Thoracic aorta (tissue), 2 donors: ENCODE measurements at places on chromosomes 4 and X.

GRCh38 chrX:45747905-45748304 is 547.2 kb upstream of the DIPK2B start:
- no peak for DNase-seq

- no peak for DNase-seq
These were observed 24.0 kb upstream of the ASMTL start for GRCh38 chrX:1476682-1477081.

DNA sequence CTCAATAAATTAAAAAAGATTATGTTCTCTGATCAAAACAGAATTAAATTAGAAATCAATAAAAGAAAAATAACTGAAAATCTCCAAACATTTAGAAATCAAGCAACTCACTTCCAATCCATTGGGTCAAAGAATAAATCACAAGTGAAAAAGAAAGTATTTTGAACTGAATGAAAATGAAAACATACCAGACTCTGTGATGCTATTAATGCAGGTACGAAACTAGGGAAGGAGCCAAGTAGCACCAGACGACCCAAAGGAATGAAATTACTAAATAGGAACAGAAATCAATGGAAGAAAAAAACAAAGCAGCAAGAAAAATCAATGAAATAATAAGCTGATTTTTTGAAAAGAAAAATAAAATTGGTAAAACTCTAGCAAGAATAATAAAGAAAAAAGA is 15.4 kb downstream of the CCDC110 start:
- no peak for DNase-seq

DNA sequence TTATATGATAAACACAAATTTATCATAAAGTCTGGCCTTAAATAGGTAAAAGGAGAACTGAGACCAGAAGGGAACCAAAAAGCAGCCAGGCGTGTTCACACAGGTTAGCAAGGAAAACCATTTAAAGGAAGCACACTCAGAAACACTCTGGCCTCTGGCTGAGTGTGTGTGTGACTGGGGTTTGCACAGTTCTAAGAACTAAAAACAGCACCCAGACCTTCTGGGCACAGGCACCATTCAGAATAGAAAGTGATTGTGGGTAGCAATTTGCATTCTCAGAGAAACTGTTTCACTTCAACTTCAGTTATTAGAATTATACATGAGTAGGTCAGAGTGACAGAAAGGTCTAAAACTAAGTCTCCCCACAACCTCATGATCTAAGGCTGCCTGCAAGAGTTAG is 10.0 kb downstream of the GPR82 start:
- DNase-seq: no peak

DNA sequence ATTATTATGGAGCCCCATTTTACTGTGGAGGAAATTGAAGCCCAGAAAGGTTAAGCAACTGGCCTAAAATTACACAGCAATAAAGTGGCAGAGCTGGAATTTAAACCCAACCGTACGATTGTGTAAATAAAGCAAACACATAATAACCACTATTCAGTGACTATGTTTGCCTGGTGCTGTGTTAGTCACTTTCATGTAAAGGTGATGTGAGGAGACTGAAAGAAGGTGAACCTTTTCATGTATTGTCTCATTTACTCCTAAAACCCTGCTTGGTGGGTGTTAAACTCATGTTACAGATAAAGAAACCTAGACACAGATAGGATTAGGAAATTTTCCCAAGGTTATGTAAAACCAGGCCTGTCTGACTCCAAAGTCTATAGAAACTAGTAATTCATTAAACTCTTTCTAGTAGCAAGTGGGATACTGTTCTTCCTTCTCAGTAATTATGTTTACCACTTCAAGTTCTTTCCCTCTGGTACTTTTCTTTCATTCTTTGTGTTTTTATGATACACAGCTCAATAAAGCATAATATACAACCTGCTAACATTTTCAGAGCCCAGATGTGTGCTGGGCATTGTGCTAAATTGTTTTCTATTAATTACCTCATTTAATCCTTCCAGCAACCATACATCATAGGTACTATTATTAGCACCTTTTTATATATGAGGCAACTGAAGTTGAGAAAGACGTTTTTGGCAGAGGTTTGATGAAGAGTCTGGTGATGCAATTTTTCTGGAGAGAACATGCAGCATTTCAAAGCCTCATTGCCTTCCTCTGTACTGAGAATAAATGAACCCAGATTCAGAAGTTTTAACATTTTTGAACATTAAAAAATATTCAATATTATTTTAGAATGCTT is 202.7 kb downstream of the SPRY1 start:
- no peak for DNase-seq

DNA sequence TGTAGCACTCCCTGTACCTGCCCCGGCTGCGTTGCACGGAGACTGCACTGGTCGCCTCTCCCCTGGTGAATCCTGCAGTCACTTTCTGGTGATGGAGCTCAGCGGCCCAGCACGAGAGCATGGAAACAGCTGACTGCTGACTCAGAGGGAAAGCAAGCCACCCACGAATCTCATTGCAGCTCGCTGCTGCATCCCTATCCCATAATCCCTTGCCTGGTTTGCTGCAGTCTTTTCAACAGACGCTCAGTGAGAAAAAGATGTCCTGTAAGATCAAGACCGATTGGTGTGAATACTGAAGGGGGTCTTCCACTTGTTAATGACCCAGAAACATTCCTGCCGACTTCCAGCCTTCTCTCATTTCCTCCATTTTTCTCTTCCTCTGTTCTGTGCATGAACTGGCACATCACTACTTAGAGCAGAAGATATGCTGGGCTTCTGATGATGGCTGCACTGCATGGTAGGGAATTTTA is 52.9 kb downstream of the TRIM2 start:
- DNase-seq: no peak

DNA sequence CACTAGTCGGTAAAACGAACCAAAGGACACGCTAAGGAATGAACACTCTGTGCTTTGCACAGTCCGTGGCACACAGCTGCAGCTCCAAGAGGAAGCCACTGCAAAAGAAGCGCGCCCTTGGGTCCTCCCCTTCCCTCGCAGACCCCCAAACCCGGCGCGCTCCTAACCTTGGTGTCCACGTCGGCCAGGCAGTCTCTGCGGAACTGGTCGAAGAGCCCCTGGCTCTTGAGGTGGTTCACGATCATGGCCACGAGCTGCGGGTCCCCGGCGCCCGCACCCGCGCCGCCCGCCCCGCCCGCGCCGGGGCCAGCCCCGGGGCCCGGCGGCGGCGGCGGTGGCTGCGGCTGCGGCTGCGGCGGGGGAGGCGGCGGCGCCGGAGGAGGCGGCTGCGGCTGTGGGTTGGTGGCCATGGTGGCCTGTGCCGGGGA is 333 bp downstream of the BOD1L1 start:
- DNase-seq: no peak

DNA sequence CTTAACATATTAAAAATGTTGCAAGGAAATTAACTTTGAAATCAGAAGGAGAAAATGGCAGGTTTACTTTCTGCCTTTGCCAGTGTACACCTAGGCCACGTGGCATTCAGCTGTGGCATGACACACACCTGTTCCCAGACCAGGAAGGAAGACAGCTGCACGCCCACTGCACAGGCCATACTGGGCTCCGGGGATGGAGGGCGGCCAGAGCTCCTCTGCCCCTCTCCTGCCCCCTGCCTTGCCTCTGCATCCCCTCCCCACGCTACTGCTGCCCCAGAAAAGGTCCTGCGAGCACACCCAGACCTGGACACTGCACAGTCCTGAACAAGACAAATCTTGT is 68.4 kb downstream of the GATB start:
- no peak for DNase-seq

DNA sequence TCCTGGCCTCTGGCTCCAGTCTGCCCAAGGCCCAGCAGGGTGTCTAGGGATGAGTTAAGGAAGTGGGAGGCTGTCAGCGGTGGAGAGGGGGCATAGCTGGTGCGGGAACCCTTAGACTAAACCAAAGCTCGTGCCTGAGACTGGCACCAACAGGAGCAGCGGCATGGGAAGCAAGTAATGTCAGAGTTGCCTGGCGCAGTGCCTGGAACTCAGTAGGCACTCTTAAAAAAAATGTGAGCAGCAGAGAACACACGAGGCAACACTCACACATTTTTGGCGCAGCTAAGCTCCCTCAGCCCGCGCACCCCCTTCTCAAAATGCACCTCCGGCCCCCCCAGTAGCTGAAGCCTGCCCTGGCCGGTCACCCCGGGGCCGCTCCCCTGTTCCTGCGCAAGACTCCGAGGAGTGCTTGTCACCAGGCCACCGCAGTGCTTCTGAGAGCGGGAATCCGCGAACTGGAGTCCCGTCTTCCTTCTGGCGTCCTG is 583 bp downstream of the GABRE start:
- DNase-seq: peak; percentile 3

DNA sequence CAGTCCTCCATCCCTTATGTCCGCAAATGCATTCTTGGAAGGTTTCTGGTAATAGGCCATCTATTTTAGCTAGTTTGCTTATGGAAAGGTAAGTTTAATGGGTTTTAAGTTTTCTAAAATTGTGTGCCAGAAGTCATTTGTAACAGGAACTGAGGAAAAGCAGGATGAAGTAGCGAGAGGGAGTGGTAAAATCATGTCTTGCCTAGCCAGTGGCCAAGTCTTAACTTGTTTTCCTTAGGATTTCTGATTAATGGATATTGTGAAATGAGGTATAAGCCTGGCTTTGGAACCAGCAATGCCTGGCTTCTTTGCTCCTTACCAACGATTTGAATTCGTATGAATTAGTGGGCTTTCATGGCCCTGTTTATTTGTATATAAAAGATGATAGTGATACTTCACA is 7.3 kb downstream of the SEC24B start:
- no peak for DNase-seq

GRCh38 chr4:4689694-4690440 is 148.0 kb upstream of the STX18 start:
- no peak for DNase-seq

DNA sequence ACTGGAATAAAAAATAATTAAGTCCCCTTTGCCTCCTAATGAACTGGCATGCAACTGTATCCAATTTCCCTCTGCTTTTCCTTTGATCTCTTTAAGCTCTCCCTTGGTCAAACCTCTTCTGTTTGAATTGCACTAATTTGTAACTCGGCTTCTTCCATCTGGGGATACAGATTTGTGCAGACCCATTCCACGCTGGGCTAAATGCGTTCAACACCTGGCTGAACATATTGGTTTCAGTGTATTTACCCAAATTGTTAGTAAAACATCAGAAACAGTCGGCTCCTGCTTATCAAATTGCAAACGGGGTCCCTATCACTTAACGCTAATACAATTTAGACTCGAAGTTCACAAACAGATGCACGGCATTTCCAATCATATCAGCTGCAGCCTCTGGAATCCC is 124.9 kb upstream of the TAPT1 start:
- DNase-seq: no peak

DNA sequence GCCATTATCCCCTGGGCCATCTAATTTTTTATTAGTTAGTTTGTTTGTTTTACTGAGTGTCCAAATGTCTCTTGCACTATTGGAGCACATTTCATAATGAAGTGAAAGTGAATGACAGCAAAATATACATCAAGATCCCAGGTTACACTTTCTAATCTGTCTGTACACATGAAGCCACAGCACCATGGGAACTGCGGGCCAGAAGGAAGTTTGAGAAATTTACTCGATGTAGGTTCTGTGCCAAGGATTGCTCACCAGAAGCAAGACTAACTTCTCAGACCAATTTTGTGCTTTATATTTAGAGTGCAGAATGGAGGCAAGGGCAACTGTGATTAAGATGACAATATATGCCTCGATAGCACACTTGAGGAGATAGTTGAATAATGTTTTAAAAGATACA is 258.0 kb downstream of the COL25A1 start:
- no peak for DNase-seq

- no peak for DNase-seq
These were observed 76.6 kb downstream of the PTPN13 start for GRCh38 chr4:86670756-86671155.

GRCh38 chr4:3241898-3242524 is 6.9 kb upstream of the MSANTD1 start:
- no peak for DNase-seq

GRCh38 chr4:94519925-94520789 is 68.4 kb downstream of the PDLIM5 start:
- DNase-seq: no peak

DNA sequence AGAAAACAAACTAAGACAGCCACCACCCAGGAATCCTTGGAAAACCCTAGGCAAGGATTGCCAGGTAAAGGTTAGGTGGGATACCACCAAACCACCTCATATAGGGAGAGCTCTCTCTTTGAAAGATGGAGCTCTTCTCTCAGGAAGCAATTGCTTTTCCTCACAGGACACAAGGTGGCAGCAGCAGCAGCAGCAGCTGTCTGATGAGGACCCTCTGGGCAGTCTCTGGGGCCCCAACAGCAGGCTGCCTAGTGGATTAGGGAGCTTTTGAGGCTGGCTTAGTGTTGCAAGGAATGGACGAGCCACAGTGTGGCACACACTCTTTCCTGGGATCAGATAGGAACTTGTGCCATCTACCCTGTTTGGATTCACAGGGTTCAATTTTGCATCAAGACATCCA is 41.4 kb upstream of the CHRDL1 start:
- no peak for DNase-seq

- no peak for DNase-seq
These were observed 715.9 kb downstream of the SMARCA1 start for GRCh38 chrX:128807367-128807766.

DNA sequence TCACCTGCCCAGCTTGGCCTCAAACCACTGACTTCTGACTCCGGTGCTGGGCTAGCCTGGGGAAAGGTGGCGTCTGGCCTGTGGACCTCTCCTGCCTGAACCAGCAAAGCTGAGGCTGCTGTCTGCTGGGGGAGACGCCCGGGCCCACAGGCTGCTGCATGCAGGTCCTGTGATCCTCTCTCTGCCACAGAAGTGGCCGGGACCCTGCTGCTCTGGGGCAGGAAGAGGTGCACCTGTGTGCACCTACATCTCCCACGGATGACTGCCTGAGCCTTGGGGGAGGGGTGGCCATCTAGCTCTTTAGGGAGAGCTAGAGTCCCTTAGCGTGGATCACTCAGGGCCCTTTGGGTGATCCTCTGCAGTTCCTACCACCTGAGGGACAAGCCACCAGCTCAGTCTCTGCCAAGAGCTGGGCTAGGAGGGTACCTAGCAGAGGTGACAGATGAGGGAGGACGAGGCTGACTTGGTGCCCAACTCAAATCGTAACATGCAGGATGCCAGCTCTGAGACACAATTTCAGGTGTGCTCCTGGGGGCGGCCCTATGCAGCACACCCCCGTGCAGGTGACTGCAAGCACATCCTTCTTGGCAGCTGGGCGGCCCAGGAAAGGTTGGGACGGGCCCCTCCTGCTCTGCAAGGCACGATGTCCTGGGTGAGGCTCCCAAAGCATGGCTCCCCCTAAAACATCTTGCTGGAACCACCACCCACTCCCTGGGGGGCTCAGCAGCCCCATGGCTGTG is 22.5 kb downstream of the LETM1 start:
- DNase-seq: no peak
